Effector memory CD4-positive, alpha-beta T cell (primary cell): ENCODE measurements at places on chromosomes 2 and 18.

- H3K4me3 ChIP-seq = no peak overlapping the region
- H3K36me3 ChIP-seq = no peaks in the 10 kb centered on the region
- H3K27ac ChIP-seq = no peak overlapping the region
- peak; percentile 22 for DNase-seq
Measured at GRCh38 chr2:239882331-239882732, 142.8 kb downstream of the NDUFA10 start.

DNA sequence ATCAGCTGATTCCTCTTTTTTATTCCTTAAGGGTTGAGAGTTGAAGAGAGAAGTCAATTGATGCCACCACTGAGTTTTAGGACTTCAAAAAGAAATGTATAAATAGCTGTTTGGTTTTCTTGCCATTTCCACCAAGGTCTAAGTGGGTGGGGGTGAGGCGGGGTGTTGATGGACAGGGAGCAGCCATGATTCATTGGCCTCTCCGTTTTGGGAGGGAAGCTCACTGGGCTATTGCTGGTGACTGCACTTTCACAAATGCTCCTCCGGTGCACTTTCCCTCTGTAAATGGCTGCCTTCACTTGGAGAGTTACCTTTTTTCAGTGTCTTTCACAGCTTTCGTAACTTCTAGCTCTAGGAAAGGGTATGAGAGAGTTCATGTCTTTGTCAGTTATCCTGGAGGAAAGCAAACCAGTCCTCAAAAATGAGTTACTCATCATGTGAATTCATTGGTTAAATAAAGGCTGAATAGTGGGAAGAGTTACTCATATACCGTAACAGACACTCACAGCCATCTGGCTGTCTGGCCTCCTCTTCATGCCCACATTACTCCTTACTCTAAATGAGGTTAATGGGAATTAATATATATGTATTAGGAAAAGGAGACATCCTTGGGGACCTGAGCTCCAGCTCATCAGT lies 17.4 kb upstream of the CTAGE1 start:
- no peaks in the 10 kb centered on the region for H3K36me3 ChIP-seq
- H3K4me3 ChIP-seq = no peak overlapping the region
- no peaks in the 10 kb centered on the region for H3K27me3 ChIP-seq
- no peak overlapping the region for H3K27ac ChIP-seq
- no peaks in the 10 kb centered on the region for H3K4me1 ChIP-seq

- no peak for DNase-seq
- no peak overlapping the region for H3K4me3 ChIP-seq
- H3K27ac ChIP-seq = no peak overlapping the region
- no peaks in the 10 kb centered on the region for H3K27me3 ChIP-seq
Measured at GRCh38 chr18:23194997-23195957, 60.0 kb downstream of the CABLES1 start.

GRCh38 chr2:36165132-36165531 lies 190.4 kb upstream of the CRIM1 start:
- H3K27me3 ChIP-seq = no peaks in the 10 kb centered on the region
- H3K4me1 ChIP-seq = no peaks in the 10 kb centered on the region
- H3K36me3 ChIP-seq = no peaks in the 10 kb centered on the region
- no peak overlapping the region for H3K27ac ChIP-seq
- no peak for DNase-seq

DNA sequence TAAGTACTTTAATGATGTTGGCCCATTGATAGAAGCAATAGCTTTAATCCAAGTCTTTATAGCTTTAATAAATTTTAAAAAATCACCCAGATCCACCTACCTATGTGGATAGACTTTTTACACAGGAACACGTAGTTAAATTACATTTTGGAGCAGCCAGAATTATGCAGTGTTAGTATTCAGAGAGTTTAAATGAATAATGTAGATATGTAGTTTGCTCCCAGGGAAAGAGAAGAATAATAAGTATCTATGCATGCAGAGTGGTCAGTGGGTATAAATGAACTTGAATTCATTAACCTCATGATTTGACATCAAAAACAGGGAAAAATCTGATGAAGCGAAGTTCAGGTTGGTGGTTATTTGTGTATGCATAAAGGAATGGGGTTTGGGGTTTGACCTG lies 146.3 kb downstream of the CERS6 start:
- no peak for DNase-seq
- no peak overlapping the region for H3K27ac ChIP-seq

GRCh38 chr18:50203801-50204604 lies 9.1 kb upstream of the MYO5B start:
- H3K36me3 ChIP-seq = no peaks in the 10 kb centered on the region
- H3K4me3 ChIP-seq = no peak overlapping the region
- no peaks in the 10 kb centered on the region for H3K27me3 ChIP-seq
- no peak overlapping the region for H3K27ac ChIP-seq
- DNase-seq = no peak
